Stimulated activated CD4-positive, alpha-beta T cell treated with anti-CD3 and anti-CD28 coated beads, TNF-alpha, amount 100 ng/mL, for 1 hour (primary cell): ENCODE measurements at places on chromosomes 4 and X.

DNA sequence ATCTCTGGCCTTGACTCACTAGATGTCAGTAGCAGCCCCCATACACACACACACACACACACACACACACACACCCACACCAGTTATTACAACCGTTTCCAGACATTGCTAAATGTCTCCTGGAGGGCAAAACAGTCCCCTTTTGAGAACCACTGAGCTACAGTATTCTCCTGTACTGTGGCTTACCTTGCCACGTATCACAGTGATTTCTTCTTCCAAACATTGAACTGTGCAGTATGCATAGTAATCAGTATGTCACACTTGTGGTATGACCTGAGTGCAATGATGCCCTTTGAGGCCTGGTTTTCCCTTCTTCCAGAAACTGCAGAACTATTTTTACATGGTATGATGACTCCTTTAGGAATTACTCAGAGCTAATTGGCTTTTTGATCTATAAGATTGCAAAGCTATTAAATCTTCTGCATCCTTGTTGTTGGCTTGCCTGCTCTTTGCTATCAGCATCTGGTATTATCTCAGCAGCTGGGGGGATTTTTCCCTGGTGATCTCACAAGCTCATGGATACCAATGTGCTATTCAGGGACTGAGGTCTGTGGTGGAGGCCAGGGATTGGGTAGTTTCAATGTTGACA is 3.6 kb upstream of the THOC2 start:
- DNase-seq = no peak

DNA sequence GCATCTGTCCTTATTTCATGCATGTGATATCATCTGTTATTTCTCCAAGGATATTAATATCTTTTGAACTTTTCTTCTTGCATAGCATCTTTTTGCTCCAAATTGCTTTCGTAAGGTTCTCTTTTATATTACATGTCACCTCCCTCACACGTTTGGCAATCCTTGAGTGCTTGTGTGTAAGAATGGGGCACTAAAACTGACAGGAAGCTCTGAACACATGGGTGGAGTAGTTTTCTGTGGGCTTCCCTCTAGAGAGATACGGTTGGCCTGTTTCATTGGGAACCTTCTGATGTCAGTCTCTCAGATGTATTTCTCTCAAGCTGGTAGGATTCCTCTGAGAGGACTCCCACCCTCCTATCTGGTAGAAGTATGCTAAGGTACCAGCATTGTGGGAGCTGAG is 223.0 kb downstream of the MID1 start:
- no peak for DNase-seq

GRCh38 chrX:123193101-123193500 is 9.0 kb downstream of the GRIA3 start:
- DNase-seq = no peak

- DNase-seq = no peak
Measured at GRCh38 chr4:3527101-3527913, 4.9 kb downstream of the LRPAP1 start.

DNA sequence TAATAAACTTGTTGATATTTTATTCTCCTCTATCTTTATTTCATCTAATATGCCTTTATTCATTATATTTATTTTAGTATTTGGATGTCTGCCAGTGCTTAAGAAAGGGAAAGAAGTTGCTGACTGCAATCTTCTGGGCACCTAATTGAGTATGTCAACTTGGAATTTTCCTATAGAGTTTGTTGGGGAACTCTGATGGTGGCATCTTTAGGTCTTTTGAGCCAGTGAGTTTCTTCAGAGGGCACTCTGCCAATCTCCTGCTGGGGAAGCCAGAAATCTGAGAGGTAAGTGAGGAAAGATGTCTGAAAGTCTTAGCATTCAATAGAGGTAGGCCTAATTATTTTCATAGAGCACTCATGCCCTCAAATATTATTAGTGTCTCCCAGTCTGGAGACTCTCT is 475.0 kb downstream of the GABRG1 start:
- no peak for DNase-seq

- DNase-seq = no peak
Measured at GRCh38 chr4:144681806-144682205, 35.9 kb downstream of the HHIP start.

- DNase-seq = no peak
Measured at GRCh38 chr4:174152717-174153466, 130.6 kb downstream of the FBXO8 start.

DNA sequence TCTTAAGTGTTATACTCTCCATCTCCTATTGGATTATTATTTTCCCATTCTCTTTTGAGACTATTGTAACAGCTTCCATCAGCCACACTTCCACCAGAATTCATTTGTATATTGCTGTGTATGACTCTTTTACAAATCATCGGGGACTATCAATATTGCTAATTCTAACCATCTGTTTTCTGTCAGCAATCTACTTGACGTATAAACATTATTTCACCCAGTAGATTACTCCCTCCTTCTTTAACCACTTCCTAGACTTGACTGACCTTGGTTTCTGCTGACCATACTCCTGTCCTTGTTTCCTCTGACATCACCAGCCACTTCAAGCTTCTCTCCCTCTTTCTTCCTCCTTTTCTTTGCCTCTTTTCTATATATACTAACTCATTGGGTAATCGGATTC is 402.9 kb downstream of the PCDH18 start:
- DNase-seq = no peak

DNA sequence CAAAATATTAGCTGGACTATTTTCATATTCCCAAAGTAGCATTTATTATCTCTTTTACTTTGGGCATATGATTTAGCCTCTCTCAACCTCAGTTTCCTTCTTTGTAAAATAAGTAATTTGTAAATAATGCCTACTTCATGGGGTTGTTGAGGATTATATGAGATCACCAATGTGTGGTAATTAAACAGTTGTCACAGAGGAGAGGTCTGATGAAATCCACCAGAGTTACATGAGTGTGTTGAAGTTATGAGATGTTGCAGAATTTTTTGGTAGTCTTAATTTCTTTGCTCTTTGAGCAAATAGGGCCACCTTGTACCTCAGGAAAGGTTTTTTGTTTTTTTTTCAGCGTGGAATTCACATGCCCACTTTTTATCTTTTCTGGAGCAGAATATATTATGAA is 1.4 kb downstream of the COX7B start:
- no peak for DNase-seq

DNA sequence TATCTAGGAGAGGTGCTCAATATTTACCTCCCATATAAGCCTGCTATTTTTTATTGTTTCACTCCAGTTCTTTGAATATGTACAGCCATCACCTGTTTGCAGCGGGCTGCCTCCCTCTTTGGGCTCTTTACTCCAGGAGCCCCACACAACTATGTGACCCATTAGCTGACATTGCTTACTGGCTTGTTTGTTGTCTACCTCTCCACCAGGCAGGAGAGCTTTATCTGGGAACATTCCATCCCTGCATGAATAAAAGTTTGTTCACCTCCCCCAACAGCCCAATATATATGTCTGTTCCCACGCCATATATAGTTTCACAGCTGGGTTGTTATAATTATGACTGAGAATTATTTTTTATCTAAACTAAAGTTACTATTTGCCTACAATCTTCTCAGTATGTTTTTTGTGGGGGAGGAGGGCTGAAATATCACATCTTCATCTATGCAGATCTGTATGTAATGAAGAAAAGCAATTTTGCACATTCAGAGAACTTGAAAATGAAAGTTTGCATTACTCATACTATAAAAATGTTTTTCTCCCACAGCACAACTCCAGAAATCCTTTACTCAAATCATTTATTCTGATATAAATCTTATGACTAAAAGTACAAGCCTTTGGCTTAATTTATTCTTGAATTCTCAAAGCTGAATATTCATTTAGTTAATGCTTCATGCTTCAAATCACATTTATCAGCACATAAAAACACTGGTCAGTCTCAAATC is 61.2 kb upstream of the DAPP1 start:
- DNase-seq = no peak

DNA sequence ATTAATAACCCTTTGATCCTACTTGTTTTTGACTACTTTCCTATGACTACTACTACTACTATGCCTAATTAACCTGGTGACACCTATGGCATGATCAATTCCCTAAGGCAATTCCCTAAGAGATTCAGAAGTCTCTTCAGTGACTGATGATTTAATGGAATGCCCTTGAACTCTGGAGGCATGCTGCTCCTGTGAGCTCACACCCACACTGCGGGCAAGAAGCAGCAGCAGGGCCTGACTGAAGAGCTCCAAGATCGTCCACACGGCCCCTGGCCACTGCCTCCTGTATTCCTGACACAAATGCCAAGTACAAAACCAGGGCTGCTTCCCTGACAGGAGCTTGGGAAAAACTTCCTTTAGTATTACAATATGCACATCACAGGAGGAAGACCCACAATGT is 74.2 kb upstream of the STS start:
- DNase-seq = no peak

- no peak for DNase-seq
Measured at GRCh38 chr4:189265515-189265914, 675.2 kb upstream of the FRG1 start.

DNA sequence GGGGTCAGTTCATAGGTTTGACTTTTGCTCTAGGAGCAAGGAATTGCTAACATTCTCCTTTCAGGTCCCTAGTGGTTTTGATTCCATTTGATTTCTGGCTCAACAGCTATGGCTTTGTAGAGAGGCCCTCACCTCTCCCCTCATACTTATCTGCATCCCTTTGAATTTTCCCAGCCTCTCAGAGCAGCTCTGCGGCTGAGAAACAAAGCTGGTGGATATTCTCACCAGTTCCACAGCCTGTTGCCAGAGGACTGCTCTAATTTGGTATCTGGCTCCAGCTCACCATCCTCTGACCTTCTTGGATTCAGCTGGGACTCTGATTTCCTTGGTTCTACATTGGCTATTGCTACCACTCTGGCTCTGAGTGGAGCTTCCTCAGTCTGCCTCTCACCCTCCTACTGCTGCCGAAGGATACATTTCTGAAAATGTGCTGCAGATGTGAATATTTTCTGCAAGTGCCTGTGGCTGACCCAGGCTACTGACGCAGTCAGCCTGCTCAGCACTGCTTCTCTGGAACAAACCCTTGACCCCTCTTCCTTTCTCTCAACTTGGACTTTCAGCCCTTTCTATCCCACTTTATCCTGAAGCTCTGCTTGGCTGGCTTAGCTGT is 110.9 kb upstream of the ENPEP start:
- no peak for DNase-seq

GRCh38 chr4:145435646-145436045 is 46.0 kb upstream of the SMAD1 start:
- no peak for DNase-seq

- peak; percentile 4 for DNase-seq
Measured at GRCh38 chr4:148376151-148376550, 66.1 kb downstream of the NR3C2 start.

DNA sequence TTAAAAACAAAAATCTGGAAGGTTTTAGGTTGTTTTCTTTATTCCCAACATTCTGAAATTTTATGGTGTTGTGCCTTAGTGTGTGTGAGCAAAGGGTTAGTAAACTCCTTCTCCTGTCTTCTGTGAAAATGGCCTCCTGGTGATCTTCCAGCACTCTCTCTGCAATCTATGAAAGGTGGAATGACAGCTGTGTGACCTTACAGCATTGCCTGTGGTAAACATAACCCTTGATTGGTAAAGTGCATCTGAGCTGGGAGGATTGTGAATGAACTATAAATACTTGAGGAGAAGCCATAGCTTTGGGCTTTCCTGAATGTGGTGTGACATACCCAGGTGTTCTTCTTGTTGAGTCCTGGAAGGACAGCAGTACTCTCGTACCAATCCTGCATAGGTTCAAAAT is 10.0 kb downstream of the ART3 start:
- DNase-seq = no peak

GRCh38 chr4:1945124-1945895 is 63.5 kb downstream of the NELFA start:
- no peak for DNase-seq

- DNase-seq = no peak
Measured at GRCh38 chrX:136572030-136572429, 40.0 kb downstream of the VGLL1 start.

GRCh38 chr4:22741744-22742143 is 49.0 kb downstream of the GBA3 start:
- no peak for DNase-seq

DNA sequence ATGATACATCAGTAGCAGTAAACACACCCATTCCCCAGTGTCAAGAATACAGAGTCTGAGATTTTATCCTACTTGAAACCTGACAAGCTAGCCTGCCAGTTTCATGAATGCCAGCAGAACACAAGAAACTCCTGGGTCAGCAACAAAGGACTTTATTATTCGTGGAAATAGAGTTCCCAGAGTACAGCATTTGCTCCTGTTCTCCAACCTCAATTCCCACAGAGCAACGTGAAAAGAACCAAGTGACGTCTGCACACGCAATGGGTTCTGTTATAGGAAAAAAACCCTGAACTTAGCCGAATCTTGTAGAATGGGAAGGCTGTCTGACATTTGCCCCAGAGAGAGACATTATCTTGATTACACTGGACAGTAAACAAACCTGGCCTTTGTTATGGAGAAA is 23.3 kb upstream of the INTU start:
- DNase-seq = no peak

DNA sequence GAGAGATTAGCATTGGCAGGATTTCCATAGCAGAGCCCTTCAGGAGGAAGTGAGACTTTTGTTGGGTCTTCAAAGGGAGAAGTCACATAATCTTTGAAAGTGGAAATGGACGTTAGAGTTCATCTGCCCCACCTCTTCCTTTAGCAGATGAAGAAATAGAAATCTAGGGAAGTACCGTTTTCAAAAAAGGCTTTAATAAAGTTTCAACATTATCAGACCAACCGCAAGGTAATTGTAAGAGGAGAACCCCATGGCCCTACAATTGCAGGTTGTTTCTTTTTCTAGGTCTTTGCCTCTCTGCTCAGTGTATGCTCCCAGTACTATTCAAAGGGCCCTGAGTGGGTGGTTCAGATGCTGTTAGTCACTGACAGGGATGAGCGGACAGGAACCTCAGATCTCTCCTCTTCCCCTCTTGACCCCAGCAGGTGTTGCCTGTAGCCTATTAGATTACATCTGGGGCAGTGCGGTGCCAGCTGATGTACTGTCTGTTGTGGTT is 48.6 kb upstream of the AP1S2 start:
- no peak for DNase-seq

DNA sequence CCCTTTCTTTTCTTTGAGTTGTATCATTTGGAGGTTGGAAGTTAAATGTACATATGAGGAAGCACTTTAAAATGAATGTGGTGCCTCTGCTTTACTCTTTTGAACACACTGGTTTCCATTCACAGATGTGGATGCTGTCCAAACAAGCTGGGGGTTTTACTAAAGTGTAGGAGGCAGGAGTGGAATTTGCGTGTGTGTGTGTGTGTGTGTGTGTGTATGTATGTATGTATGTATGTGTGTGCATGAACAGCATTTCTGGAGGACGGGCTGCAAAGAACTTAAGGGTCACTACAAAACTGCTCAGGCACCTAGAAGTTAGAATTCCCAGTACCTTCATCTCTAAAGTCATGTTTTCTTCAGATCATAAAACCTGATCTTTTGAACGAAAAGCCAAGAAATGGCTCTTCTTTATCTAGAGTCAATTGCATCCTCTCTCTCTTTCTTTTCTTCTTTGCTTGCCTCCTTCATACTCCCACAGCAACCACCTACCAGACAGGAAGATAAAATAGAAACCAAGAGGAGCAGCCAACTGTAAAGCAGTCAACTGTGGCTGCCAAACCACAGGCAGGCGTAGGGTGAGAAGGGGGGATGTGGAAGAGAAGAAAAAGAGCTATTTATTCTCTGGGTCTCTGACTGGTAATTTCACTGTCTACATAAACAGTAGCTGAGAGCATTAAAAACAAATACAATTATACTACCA is 177.0 kb upstream of the RASGEF1B start:
- no peak for DNase-seq
